ENCODE measurements at places on chromosomes 3 and 15. TPM values are rescaled to one million over a fixed set of nuclear protein-coding genes. Genes with fewer than 3 reads are reported as not detected.

Gene WDR53
- total RNA-seq: 3.4 TPM

Gene FEM1B
- total RNA-seq: 188 TPM

Gene LRTM1
- total RNA-seq: not detected

Gene C3orf49
- total RNA-seq: not detected

Gene U2SURP
- total RNA-seq: 160 TPM
